ENCODE measurements at places on chromosomes 2 and 18.
A peak's percentile ranks its signal among the peaks of the same experiment; 100 is the strongest.

DNA sequence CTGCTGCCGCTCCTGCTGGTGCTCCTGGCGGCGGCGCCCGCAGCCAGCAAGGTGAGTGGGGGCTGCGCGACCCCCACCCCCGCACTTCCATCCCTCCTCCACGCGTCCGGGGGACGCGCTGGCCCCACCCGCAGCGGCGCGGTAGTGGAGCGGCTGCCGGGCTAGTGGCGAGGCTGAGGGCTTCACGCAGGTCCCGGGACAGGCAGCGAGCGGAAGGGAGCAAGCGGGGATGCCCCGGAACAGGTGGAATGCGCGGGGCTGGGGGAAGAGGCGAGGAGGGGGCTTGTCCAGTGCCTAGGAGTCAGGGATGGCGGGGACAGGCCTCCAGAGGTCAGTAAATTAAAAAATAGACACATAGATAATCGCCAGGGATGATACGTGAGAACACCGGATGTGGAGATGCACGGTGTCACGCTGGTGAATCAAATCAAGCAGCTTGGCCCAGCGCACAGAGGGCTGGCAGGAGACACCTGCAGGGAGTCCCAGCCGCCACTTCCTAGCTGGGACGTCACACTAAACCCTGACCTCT lies 403 bp downstream of the COL4A3 start:
- peak; percentile 8 for DNase-seq

- DNase-seq: no peak
Observed at GRCh38 chr2:240701736-240702639, 10.3 kb downstream of the AQP12A start.

- no peak for DNase-seq
Observed at GRCh38 chr2:85668009-85668856, at the start of gene SFTPB. Gene SFTPB, minus strand, starts transcription at chr2:85668199. Its CDS starts 16 bp downstream, at chr2:85668183.

DNA sequence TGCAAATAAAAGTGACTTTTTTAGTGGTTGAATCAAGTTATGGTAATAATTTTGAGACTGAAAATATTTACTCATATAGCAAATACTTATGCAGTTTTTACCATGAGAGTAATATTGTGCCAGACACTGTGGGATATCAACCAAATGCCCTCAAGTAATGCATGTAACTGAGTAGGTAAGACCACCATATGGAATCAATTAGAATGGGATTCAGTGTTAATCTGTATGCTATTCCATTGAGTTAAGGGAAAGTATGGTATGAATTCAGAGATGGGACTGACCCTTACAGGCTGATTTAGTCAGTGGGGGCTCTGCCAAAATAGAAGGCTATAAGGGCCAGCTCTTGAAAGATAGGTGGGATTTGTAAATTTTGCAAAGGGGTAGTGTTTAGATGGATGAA lies 131.6 kb downstream of the CCDC85A start:
- DNase-seq: no peak

DNA sequence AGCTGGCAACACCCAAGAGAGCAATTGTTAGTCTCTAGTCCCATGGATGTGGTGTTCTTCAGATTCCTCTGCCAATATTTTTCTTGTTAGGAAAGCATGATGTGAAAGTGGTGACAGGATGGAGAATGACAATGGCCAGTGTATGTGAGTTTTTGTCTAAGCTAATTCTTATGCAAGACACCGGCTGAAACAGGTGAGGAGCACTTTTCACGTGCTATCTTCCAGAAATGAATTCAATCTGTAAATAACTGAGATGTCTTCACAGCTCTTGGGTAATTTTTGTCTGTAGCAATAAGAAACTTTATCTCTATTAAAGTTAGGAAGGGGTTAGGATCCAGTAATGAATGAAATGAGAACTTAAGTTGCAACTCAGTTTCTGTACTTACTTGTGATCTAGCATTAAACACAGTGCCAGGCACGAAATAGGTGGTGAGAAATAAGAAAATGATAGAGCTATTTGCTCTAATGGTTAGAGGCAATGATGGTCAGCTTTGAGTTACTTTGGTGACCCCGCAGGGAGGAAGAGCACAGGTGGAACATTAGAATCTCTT lies 676 bp upstream of the AGPS start:
- DNase-seq: no peak

- no peak for DNase-seq
Observed at GRCh38 chr18:25735459-25735858, 355.0 kb downstream of the SS18 start.

- no peak for DNase-seq
Observed at GRCh38 chr2:240368781-240369331, 66.6 kb upstream of the GPC1 start.

- DNase-seq: no peak
Observed at GRCh38 chr2:144596073-144596871, 76.4 kb upstream of the ZEB2 start.

DNA sequence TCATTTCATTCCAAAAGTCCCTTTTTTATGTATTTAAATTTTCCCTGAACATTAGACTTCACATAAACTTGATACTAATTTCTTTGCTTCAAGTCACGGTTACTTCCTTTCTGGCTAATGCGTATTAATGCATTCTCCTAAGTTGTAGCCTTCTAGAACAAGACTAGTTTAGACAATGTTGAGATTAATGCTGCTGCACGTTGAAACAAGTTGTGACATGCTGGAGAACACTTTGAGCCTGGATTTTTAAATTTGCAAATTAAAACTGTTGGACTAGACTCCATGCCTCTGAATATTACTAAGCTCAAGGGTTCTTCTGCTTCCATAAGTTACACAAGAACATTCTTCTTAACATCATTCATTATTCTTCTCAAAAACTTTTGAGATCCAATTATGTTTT lies 29.1 kb downstream of the ID2 start:
- no peak for DNase-seq

GRCh38 chr2:105925390-105925789 lies 180.7 kb downstream of the NCK2 start:
- no peak for DNase-seq

GRCh38 chr2:27079233-27080139 lies 1.1 kb downstream of the EMILIN1 start:
- no peak for DNase-seq

DNA sequence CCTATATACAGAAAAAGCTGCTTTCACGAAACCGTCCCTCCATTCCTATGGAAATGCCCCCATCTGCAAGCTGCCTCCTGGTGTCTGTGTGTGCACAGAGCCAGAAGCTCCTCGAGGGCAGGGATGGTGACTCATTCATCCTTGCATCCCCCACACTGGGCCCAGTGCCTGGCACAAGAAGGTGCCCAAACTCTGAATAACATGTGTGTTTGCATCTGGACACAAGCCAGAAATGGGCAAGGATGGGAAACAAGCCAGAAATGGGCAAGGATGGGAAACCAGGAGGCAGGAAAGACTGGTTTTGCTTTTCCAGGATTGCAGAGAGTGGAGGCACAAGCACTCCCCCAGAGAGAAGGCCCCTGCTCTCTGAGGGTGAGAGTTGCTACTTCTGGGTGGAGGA lies 313.9 kb downstream of the CELF4 start:
- no peak for DNase-seq

DNA sequence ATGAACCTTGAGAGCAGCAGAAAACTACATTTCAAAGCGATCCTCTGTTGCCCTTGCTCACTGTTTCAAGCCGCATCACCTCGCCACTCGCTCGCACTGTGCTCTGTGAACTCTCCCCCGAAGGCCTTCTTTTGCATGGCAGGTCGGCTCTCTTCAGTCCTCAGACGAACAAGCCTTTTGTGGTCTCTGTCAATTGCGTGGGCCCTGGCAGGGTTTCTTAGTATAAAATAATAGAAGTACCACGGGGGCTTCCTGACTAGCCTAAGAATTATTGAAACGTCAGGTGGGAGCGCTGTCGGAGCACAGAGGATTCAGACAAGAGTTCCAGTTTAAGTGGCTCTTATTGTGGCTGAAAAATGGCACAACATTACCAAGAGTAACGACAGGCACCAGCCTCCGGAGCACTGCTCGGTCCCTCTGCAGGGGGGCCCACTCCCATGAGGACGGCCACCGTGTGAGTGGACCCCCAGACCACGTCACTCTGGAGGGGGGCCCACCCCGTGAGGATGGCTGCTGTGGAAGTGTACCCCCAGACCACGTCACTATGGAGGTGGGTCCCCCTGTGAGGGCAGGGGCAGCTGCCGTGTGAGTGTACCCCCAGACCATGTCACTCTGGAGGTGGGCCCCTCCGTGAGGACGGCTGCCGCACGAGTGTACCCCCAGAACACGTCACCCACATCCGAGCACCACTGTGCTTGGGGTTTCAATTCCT lies 237.7 kb downstream of the HDAC4 start:
- no peak for DNase-seq

GRCh38 chr2:3117650-3118216 lies 259.9 kb downstream of the EIPR1 start:
- DNase-seq: no peak

GRCh38 chr18:33812186-33812585 lies 234.2 kb downstream of the ASXL3 start:
- no peak for DNase-seq

- peak; percentile 33 for DNase-seq
Observed at GRCh38 chr18:9792565-9793245, 84.6 kb downstream of the RAB31 start.

GRCh38 chr2:157777427-157777826 lies 98.7 kb downstream of the ACVR1 start:
- DNase-seq: peak; percentile 27

GRCh38 chr2:80499095-80499494 lies 194.5 kb upstream of the LRRTM1 start:
- no peak for DNase-seq

- no peak for DNase-seq
Observed at GRCh38 chr2:231397928-231398294, 2.4 kb downstream of the B3GNT7 start.

GRCh38 chr2:201532686-201533304 lies 81.3 kb downstream of the STRADB start:
- no peak for DNase-seq

GRCh38 chr2:74006459-74006858 lies 21.7 kb downstream of the TET3 start:
- DNase-seq: no peak

DNA sequence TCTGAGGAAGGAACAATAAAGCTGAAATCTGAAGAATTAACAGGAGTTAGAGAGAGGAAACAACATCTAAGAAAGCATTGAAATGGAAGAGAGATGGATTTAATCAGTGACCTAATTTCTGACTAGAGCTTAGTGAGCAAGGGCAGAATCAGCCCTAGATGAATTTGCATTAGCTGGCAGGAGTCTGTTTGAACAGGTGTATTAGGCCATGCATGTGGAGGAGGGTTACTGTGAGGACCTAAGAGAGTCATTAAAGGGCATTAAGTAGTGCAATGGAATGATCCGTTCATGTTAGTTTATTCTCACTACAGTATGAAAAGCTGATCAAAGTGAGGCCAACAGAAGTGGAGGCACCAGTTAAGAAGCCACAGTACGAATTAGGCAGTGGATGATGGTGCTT lies 285.3 kb downstream of the GRB14 start:
- DNase-seq: no peak

GRCh38 chr2:20649976-20650375 lies 922 bp downstream of the HS1BP3 start:
- DNase-seq: no peak

DNA sequence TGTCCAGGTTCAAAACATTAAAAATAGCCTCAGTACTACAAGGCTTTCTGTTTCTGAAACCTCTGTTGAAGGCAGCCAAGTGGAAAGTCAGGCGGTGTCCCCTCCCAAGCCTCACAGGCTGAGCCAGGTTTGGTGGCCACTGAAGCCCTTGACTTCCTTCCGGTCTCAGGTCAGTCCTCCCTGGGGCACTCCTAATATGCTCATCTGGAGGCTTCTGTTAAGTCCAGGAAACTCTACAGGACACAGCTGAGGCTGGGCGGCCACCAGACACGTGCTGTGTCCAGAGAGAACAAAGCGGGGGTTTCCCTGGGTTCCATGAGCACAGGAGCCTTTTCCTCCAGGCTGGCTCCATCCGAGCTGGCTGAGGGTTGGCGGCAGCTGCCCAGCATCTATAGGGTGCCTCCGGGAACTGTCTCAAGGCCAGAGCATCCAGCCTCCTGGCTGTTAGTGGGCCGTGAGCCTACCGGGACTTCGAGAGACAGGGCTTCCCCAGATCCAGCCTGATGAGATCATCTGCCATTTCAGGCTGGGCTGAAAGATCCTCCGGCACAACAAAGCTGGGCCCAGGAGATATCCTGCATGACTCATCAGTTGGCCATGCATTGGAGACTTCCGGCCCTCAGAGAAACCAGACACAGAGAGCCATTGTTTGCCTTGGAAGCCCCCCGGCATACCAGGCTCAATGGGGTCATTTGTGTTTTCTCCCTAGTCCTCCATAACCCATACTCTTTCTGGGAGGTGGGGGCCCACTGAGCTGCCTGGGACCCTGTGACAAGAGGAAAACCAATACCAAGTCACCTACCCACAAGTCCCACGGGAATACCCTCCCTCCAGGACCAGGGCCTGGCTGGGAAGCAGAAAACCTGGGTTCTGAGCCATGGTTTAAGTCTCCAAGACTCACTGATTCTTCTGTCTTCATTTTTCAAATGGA lies 71.7 kb downstream of the HS1BP3 start:
- no peak for DNase-seq

GRCh38 chr2:25606892-25607291 lies 66.5 kb downstream of the DTNB start:
- DNase-seq: no peak

All from activated T-cell treated with anti-CD3 and anti-CD28 coated beads for 48 hours (primary cell).